ENCODE measurements at places on chromosomes 1 and 21.

DNA sequence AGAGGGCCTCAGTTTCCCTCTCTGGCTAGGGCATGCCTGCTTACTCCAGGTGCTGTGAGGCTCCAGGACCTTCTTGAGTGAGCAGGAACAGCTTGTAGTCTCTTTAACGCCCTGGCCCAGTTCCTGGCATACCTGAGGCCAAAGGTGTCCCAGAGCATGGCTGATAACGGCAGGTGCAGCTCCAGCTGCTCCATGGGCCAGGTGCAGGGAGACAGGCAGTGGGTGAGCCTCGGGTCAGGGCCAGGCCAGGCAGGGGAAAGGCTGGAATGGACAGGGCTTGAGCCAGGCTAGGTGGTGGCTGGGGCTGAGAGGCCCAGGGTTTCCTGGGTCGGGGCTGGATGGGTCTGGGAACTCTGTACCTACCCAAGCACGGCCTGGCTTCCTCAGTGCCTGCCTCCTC is 18.3 kb downstream of the EDN2 start:
- DNase-seq: no peak

DNA sequence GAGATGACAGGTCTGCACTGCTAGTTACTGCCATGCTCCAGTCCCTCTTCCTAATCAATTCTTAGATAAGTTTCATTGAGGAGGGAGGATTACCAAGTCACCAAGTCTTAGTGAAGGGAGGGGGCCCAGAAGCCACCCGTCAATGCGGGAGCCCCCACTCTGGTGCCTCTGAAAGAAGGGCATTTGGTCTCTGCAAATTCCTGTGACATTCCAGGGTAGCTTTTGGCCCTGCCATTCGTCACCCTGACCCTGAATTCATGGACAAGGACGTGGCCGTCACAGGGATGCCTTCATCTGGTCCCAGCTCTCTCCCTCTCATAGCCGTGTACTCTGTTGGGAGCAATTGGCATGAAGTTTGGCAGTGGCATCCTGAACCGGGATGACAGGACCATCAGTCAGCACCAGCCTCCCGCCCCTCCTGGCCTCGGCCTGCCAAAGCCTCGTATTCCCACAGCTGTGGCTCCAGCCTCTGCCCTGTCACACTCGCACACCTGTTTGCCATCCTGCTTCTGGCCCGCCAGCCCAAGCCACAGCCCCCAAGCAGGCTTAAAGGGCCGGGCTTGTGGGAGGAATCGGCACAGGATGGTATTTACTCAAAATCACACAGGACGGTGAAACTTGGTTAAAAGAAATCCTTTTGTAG is 150.7 kb downstream of the CLIC6 start:
- no peak for DNase-seq

DNA sequence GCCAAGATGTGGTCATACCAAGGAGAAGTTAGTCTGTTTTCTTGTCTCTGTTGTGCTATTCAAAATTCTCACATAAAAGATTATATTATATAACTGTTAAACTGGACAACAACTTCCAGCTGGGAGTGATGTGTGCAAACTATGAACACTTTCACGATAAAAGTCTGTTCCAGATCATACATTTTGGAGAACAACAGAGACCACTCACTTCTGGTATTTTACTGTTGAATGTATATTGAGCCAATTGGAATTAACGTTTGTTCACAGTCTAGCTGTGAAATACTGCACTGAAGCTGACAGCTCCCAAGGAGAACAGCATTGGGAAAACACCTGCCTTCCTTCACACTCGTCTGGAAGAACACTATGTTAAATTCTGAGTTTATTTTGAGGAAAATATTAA is 860 bp upstream of the SHCBP1L start:
- no peak for DNase-seq

GRCh38 chr1:157108448-157108847 is 8.8 kb upstream of the ETV3L start:
- no peak for DNase-seq

Measured in ureter (tissue), 1 donor.